ENCODE measurements at places on chromosomes 3 and 15.
A peak's percentile ranks its signal among the peaks of the same experiment; 100 is the strongest.

GRCh38 chr3:12896063-12896985, 55.0 kb upstream of the RPL32 start:
- peak; percentile 31 for ATAC-seq

DNA sequence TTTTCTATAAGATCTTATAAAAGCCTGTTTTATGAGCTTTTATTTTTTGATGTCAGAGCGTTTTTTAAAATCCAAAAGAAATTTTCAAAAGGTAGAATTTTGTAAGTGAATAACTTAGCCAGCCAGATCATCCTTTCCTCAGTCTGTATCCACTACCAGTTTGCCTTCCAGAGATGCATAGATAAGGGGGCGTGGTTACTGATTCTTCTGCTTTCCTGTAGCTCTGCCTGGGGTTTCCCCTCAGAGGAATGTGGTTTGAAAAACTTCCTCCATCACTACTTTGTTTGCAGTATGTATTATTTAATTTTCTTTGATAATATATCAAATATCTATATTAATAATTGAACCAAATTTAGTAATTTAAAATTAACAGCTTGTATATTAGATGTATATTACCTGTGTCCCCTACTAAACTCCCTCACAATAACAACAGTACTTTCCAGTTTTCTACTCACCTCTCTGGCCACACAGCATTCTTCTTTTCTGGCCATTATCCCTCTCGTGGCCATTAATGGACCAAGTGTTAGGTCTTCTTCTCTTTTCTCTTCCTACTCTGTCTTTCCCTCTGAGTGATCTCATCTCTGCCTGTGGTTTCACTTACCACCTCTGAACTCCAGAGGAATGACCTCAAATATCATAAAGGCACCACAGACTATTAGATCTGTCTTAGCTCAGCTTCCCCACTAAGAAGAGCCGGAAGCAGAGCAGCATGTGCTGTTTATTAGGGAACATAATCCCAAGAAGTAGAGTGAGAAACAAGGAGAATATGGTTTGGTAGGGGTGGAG, 239.7 kb downstream of the UBE2E2 start:
- peak; percentile 69 for ATAC-seq

DNA sequence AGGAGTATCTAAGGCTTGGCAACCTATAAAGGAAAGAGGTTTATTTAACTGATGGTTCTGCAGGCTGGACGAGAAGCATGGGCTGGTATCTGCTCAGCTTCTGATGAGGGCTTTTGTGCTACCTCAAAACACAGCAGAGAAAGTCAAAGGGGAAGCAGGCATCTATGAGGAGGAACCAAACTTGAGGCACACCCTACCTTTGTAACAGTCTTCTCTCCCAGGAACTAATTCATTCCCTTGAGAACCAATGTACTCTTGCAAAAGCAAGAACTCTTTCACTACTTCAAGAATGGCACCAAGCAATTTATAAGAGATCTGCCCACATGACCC, 109.0 kb downstream of the CGGBP1 start:
- ATAC-seq: no peak

DNA sequence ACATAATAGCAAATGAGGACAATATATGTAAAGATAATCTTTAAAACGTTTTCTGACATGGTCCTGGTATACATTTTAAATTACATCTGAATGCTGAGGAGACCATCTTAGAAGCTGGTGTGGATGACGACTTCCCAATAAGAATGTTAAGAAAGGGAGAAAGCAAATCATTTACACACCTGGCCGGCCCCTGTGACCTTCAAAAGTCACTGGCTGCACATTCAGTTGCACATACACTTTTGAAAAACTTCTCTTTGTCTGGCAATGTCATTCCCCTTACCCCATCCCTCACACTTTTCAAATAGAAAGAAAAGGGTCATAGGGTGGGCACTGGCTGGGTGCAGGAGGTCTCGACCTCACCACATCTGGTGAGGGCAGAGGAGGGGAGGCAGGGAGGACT, 391.0 kb downstream of the MECOM start:
- no peak for ATAC-seq

- ATAC-seq: peak; percentile 100
These were observed 111.7 kb downstream of the LMLN start for GRCh38 chr3:198071602-198072287.

GRCh38 chr3:3286014-3286413, 106.5 kb upstream of the CRBN start:
- no peak for ATAC-seq

DNA sequence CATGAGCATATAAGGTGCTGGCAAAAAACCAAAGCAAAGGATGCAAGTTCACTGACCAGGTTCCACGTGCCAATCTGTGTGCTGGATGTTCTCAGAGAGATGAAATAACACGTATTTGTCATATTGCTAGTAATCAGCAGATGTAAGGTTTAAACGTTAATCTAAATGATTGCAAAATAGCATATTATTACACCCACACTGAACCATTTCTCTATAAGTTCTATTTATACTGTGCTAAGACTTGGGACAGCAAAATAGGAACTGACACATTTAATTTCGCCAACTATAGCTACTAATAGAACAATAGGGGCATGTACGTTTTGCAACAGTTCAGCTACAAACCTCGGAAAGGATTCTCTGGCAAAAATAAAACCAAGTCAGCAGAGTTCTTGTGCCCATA, 350.3 kb upstream of the ZNF385D start:
- no peak for ATAC-seq

- peak; percentile 79 for ATAC-seq
These were observed 221.4 kb upstream of the NANOGP8 start for GRCh38 chr15:35306361-35306981.
